ENCODE measurements at places on chromosomes 5 and 9. TPM values are rescaled to one million over a fixed set of nuclear protein-coding genes. Genes with fewer than 3 reads are reported as not detected.

The DCTN4 gene
- 68.5 TPM for total RNA-seq

DNA sequence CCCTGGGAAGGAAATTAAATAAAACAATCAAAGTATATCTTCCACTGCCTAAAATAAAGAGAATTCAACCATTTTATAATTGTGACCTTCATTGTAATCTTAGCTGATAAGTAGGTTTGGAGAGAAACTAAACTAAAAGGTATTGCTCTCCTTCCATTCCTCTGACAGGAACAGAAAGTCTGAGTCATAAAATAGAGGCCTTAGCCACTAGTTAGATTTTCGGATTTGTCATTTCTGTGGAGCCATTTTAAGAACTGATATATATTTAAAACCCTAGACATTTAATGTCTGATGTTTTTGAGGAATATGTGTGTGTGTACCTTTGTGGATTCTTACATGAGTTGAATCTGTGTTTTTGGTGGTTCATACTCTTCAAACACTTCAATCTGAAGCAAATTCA, 11.8 kb upstream of the TMC1 start:
- DNase-seq, result no peak

- DNase-seq, result no peak
Measured at GRCh38 chr9:128383791-128384190, 12.6 kb downstream of the URM1 start.

DNA sequence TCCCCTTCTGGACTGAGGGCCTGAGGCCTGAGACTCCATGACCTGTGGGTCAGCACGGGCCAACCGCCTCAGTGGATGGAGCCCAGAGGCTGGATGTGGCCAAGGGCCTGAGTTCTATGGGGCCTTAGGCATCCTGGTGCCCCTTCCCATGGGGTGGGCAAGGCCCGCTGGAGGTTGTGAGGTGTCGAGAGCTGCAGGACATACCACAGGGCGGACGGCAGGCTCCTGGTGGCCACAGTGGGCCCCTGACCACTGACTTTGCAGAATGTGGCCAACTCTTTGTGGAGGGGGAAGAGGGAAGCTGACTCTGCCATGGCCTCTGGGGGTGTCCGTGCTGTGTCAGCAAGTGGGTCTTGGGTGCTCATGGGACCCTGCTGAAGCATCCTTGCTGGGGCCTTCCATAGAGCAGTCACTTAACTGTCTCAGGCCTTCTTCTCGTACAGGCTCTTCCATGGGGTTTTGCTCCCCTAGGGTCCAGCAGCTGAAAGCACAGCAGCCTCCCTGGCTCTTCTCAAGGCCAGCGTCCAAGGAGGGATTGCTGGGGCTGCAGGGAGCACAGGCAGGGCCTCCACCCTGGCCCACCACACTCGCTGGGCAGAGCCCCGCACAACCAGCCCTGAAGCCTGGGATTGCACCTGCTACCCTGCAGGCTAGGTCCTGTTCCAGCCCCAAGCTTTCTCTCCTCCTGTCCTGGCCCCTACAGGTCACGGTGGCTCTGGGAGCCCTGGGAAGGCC, 21.6 kb upstream of the SLC9A3 start:
- DNase-seq, result no peak

The TTLL11 gene
- 9.6 TPM for total RNA-seq

DNA sequence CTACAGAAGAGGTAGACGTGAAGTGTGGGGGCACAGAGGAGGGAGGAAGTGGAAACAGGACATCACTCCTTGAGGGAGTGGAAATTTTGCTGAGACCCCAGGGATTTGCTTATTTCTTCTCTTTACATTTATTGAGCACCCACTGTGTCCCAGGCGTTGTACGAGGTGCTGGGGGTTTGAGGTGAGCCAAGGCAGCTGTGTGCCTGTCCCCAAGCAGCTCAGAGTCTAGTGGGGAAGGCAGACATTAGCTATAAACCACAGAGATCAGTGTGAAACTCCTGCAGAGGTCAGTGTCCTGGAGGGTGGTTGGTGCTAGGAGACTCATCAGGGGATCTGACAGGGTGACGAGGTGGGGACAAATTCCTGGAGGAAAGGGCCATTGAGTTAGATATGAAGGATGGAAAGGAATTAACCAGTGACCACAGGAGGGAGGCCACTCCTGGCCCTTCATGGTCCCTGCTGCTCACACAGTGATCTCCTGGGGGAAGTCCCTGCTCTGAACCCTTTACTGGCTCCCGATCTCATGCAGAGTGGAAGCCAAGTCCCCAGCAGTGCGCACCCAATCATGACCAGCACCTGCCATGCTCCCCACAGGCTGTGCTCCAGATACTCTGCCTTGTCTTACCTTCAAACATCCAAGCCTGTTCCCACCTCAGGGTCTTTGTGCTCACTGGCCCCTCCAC, 3.4 kb upstream of the CXCL14 start:
- DNase-seq, result no peak

GRCh38 chr5:125826214-125826613, 597.0 kb upstream of the GRAMD2B start:
- DNase-seq, result no peak
